ENCODE measurements at places on chromosomes 3 and 15.

- no peak for DNase-seq
Observed at GRCh38 chr3:43289841-43290470, 3.6 kb downstream of the SNRK start.

DNA sequence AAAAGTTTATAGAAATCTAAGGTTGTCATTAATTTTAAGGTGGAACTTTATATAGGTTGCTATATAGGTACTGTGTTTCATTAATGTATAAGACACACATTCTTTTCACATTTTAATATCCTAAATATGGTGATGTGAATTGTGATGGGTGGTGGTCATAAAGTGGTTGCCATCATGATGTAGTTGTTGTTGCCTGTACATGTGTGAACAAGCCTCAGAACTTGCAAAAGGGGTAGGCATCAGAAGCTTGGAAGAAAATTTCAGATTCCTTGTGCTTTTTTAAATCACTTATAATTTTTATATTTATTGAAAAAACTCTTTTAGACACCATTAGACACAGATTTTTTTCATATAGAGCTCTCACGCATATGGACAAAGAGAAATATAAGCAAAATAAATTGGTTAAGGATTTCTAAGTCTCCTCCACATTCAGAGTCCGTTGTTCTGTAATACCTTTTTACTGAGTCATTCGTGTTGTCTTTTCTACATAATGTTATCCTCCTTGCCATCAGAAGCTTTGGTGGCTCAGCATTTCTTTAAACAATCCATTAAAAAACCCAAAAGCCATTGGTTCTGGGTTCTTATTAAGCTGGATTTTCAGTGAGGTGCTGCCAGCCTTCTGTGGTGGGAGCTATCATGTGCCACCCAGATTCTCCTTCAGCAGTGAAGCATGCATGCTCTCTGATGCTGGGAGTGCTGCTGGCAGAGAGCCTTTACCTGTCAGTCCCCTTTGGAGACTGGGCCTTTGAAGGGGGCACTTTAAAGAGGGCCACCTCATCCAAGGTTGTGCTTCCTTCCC, 140.4 kb upstream of the GALNT15 start:
- DNase-seq: peak; percentile 31

DNA sequence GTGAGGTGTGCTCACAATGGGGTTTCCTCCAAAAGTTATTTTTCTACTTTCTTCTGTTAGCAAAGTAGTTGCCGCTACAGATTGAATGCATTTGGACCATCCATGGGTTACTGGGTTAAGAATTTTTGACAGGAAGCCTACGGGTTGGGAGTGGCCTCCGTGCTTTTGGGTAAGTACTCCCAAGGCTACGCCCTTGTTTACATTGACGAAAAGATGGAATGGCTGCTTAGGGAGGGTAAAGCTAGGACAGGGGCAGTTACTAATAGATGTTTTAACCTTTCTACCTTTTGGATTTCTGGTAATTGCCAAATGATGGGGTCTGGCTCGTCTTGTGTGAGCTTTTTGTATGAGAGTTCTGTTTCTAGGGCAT, 20.4 kb upstream of the ATG7 start:
- no peak for DNase-seq

- no peak for DNase-seq
Observed at GRCh38 chr15:41020311-41020710, 67.0 kb downstream of the CHAC1 start.

DNA sequence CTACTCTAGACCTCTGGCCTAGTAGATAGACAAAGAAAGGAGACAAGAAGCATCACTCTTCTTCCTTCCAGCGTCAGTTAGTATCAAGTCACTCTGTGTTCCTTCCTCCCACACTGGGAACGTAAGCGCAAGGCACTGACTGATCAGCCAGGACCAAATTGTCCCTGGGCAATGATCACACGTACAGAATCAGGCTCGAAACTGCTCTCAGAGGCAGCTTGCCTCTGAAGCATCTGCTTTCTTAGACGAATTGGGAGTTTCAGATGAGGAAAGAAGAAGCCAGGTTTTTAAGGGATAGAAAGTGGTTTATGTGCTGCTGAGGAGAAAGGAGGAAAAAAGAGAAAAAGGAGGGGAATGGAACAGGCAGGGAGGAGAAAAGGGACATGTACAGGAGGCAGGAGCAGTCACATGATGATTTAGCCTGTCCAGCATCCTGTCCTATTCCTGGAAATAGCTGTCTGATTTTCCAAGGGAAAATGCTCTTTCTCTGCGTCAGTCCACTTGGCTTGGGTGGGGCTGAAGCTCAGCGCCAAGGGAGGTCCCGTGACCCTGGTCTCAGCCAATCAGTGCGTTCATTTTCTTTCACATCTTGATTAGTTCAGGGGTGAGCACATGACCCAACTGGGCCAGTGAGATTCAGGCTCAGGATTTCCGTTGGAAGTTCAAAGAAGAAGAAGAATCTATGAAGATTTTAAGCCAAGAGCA, 102.0 kb upstream of the PRICKLE2 start:
- no peak for DNase-seq

DNA sequence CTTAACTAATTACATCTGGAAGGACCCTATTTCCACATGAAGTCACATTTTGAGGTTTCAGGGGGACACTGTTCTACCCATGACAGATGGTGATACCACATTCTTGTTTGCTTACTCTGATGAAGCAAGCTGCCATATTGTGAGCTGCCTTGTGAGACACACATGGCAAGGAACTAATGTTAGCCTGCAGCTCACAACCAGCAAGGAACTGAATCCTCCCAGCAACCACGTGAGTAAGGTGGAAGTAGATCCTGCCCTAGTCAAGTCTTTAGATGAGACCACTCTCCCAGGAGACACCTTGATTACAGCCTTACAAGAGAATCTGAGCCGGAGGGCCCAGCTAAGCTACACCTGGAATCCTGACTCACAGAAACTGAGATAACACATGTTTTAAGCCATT, 160.1 kb downstream of the PDE8A start:
- no peak for DNase-seq

- no peak for DNase-seq
Observed at GRCh38 chr3:1092771-1093170, at the start of gene CNTN6. CNTN6 (plus strand) TSS chr3:1093024; CDS start chr3:1148009, 54,985 bp downstream.

GRCh38 chr15:42879443-42879842, 41.1 kb downstream of the TTBK2 start:
- no peak for DNase-seq

GRCh38 chr15:37765786-37766185, 168.7 kb upstream of the TMCO5A start:
- no peak for DNase-seq

DNA sequence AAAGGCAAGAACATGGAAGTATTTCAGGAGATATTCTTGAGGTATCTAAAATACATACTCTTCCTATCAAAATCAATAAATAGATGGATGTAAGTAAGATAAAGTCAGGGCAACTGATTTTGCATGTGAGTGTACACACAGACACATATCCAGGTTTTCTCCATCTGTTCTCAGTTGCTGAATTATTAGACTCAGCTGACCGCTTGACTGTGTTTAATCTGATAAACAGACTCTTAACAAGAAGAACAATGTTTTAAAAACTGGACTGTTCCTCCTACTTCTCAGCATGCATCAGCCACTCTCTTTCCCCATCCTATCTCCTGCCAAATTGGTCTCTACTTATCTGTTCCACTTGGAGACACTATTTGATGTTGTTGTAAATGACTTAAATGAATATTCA, 73.5 kb downstream of the GOLGA8G start:
- no peak for DNase-seq

DNA sequence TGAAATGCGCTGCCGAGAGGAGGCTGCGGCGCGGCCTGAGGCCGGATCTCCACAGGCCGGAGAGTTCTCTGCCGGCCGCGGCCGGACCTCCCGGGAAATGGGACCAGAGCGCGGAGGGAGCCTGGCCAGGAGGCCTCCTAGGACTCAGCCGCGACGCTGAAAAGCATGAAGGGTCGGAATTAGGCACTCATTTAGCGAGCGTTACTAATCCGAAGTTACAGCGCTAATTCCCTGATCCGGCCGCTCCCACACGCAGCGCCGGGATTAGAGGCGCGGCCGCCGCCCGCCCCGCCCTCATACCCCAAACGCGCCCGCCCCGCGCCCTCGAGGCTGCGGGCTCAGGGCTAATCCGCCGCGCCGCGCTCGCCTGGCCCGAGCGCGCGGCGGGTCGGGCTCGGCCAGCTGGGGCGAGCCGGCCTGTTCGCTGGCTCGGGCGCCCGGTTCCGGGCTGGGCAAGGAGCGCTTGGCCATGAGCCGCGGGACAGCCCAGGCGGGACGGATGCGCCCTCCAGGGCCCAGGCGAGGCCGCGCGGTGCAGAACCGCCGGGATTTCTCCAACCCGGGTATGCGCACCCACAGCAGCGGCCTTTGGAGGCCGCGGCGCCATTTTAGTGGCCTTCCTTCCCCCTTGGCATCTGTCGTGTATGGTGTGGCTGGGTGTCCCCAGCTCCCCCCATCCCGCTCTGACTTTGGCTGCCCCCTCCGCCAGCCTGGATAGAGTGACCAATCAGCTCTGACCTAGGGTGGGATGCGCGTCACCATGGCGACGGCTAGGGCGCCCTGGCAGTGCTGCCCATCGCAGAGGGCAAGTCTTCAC, 36.8 kb upstream of the POLG start:
- DNase-seq: no peak

DNA sequence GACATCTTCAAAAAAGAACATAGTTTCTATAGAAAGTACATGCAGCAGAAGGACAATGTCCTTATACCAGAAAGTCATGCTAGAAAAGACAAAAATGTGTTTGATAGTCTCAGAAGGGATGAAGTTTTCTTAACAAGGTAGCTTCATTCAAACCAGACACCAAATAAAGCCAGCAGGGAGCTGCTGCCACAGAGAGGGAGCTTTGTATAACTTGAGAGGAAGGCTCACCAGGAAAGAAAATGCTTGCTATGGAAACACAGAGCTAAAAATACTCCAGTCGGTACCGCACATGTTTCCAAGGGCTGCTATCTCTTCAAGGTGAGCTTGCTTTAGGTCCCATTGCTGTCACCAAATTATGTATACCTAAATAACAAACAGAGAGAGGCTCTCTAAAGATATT, 1074.8 kb upstream of the ALCAM start:
- DNase-seq: no peak

- no peak for DNase-seq
Observed at GRCh38 chr3:144363856-144364255, 392.2 kb downstream of the DIPK2A start.

- DNase-seq: peak; percentile 55
Observed at GRCh38 chr15:39079296-39079847, 501.5 kb upstream of the THBS1 start.

GRCh38 chr3:50494126-50494525, 9.3 kb downstream of the CACNA2D2 start:
- no peak for DNase-seq

DNA sequence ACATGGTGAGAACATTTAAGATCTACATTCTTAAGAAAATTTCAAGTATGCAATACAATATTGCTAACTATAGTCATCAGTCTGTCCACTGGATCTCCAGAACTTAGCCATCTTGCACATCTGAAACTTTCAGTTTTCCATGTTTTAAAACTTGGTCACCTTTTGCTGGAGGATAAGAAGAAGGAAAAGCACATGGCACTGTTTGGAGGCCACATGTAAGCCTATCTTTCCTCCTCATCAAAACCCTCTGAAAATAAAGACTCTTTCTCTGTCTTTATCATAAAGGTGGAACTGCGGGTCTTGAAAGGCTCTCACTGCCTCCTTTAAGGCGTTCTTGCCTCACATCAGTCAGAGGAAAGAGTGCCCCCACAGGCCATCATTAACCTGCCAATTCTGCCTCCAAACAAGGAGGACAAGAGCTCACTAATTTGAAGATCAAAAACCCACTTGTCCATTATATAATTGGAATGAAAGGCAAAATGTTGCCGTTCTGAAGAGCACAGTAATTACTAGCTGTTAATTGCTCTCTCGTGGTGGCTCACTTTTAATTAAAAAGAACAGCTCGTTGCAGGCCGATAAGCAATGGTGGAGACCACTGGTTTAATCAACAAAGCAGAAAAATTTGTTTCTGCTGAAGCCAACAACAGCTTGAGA, 157.8 kb downstream of the MECOM start:
- no peak for DNase-seq

DNA sequence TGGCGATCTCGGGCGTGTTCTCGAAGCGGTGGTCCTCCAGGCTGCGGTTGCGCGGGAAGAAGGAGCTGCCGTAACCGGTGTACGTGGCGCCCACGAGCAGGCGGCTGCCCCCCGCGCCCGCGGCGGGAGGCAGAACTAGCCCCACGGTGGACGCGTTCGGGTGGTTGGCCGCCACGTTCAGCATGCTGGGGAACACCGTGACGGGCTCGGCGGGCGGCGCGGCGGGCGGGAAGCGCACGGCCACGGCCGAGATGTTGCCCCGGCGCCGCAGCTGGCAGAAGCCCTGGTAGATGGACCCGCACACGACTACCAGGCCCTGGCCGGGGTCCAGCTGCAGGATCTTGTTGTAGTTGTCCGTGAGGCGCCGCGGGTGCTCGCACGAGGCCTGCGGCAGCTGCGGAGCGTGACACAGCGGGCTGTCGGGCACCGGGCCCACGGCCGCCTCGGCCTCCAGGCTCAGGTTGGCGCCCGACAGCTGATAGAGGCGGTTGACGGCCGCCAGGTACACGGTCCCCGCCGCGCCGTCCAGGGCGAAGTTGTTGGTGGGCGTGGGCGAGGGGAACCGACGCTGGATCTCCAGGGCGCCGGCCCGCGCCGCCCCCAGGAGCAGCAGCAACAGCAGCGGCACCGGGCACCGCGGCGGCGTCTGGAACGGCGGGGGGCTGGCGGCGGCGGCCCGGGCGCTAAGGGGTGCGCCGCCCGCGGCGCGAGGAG, 397 bp downstream of the PLXND1 start:
- no peak for DNase-seq

- DNase-seq: no peak
Observed at GRCh38 chr3:113743006-113743630, 2.9 kb downstream of the NAA50 start.

- no peak for DNase-seq
Observed at GRCh38 chr15:101026656-101027272, 107.6 kb downstream of the LRRK1 start.

DNA sequence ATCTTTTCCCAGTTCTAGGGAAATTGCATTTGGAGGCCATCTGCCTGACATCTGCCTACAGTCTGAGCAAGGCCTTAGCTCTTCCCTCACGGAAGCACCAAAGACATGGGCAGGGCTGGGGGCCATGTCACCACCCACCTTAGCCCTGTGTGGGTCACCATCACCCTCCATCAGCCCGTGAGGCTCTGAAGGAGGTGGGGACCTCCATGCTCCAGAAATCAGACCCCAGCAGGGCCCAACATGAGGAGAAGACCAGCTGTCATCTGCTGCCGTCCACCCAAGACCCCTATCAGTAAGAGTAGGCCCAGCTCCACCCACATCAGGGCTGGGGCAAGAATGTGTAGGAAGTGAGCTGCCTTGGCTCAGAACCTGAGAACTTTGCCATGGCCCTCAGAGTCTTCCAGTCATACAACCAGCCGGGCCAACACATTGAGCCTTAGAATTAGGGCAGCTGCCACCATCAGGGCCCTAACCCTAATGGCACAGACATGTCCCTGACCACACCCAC, 1.9 kb downstream of the TMIE start:
- DNase-seq: no peak

GRCh38 chr3:105806359-105806758, 62.5 kb downstream of the CBLB start:
- DNase-seq: peak; percentile 49

DNA sequence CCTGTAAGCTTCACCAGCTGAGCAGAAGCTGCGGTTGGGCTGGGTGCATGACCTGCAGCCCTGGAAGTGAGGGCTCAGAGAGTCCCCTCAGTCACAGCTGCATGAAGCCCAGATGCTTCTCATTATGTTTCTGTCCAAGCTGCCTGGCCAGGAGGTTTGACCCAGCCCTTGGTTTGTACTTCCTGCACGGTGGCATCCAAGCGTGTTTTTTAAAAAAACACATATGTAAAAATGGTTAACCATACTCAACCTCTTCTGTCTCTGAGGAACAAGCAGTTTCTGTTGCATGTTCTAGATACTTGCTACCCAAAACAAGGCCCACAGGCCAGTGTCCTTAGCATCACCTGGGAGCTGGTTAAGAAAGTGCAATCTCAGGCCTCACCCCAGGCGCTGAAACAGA, 76.0 kb upstream of the ATP10A start:
- DNase-seq: no peak
